ENCODE measurements at places on chromosomes 6 and 20. TPM values are rescaled to one million over a fixed set of nuclear protein-coding genes. Genes with fewer than 3 reads are reported as not detected.

DNA sequence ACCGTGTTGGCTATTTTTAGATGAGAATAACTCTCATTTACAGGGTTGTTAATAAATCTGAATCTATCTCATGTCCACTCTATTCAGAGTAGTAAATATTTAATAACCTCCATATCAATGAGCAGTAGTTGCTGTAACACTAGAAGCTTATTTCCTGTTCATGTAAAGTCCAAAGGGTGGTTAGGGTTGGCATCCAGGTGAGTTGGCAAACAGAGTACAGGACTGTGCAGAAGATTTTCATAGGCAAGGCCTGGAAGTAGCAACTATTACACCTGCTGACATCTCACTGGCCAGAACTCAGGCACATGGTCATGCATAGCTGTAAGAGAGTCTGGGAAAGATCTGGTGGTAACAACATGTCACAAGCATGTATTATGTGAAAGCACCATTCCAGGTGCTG is 147.5 kb downstream of the PHF3 start:
- DNase-seq, result no peak

GRCh38 chr20:63552481-63553249 is 1.3 kb upstream of the FNDC11 start:
- no peak for DNase-seq

LPA gene
- total RNA-seq, result not detected

DNA sequence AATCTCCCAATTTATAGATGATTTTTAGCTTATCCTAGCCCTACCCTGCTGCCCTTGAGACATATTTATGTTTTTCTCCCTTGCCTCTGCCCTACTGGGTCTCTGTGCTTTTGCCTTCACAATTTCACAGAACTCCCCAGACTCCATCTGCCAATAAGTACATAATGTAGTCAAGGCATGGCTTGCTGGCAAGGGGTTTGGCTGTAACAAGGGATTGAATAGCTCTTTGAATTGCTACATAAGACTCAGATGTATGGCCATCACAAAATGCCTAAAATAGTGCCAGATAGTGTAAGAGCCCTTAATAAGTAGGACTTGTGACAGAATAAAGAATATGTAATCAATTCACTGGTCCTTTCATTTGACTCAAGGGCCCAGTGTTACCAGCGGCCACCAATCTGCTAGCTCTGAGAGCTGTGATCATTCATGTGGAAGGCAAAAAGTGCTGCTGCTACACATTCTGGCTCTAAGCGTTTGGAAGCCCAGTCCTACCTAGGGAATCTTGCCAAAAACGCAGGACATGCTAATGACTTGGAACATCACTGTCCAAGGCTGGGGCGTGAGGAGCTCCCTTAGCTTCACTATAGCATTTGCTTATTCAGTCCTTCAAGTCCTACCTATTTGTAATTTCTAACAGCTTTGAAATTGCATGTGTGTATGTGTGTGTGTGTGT is 20.5 kb downstream of the CLVS2 start:
- DNase-seq, result no peak

DNA sequence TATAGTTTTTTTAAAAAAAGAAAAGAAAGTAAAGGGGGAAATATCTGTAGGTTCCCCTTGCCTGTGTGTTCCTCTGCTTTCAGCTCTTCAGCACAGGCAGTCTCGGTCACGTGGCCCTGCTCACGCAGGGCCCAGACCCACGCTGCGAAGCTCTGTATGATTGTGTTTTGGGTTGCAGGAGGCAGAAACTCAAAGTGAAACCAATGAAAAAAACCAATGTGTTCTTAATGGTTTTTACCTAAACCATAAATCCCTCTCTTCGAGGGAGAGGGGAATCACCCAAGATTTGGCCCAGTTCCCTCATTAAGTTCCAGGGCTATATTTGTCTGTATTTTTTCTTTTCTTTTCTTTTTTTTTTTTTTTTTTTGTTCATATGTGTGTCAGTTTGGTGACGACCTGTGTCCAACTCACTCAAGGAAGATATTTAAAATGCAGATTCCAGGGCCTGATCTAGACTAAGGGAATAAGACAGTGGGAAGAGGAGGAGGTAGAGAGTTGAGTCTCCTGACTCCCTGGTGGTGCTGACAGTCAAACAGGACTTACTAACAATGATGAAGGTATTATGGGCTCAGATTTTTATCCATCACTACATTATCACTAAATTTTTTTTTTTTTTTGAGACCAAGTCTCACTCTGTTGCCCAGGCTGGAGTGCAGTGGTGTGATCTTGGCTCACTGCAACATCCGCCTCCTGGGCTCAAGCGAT is 33.8 kb upstream of the RREB1 start:
- DNase-seq, result no peak

SLC25A27 gene
- 27.6 TPM for total RNA-seq

RNF217 gene
- total RNA-seq, result 30.7 TPM

DNA sequence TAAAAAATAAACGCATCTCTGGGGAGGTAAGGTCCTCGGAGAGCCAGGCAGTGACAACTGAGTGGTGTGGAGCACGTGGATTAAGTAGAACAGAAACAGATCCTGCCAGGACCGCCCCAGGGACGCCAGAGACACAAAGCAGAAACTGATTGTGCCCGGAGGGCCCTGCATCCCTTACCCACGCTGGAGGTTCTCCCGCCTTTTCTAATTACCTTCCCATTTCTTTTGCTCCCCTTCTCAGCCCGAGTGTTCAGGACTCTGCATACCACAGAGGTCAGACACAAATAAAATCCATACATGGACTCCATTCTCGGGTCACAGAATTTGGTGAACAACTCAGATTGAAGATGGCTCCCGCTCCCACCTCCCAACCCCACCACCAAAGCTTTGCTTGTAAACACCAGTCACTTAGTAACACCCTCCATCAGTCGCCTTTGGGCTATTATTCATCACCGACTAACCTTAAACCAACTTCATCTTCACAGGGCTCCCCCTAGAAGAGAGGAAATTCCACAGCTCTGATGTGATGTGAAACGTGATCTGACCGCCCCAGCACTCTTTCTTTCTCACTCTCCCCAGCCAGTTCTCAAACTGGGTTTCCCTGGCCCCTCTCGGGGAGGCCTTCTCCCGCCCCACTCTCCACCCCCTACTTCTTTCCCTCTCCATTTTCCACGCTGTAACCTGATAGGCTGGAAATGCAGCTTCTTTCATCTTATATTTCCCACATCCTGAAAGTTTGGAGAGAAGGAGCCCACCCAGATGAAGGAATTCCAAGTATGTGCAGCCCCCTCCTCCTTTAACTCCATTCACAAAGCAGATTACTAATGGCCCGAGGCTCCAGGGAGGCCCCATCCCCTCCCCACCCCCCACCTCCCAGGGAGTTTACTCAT is 32.5 kb upstream of the PIM1 start:
- DNase-seq, result no peak

ZSCAN23 gene
- total RNA-seq, result 0.60 TPM

DNA sequence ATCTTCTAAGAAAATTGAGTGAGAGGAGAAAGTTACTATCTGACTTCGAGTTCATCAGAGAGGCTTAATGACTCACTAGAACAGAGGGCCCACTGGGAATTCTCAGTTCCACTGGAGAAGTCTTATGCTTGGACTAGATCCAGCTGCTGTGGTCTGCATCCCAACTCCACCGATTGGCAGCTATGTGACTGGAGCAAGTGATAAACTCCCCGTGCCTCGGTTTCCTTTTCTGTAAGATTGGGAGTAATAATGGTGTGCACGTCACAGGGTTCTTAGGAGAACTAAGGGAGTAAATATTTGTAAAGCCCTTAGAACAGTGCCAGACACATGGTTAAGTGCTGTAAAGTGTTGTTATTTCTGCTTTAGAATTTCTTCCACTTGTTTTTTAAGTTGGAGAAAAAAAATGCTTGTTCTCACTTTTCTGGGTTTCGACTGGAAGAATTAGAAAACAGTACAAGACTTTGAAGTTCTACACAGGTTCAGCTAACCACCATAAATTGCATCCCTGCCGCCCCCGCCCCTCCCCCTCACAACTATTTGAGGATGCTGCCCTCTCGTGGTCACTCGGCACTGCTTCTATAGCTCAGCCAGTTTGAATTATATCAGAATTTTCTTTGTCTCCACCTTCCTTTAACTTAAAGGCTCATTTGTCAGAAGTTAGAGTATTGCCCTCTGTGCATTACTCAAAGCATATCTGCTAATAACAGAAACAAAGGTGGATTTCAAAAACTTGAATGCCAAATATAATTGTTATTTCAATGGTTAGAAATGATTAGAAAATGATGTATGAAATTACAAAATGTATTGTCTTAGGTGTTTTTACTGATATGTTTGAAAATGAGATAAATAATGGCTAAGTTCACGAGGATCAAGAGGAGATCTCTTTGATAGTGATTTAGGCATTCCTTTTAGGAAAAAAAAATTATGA is 95.0 kb upstream of the IFNGR1 start:
- peak; percentile 76 for DNase-seq

- no peak for DNase-seq
These were observed 122.0 kb upstream of the ARID1B start for GRCh38 chr6:156654919-156655918.

- DNase-seq, result no peak
These were observed 305.6 kb downstream of the NRN1 start for GRCh38 chr6:5701174-5701573.

- DNase-seq, result no peak
These were observed 806 bp downstream of the KCNQ2 start for GRCh38 chr20:63471717-63471980.

DNA sequence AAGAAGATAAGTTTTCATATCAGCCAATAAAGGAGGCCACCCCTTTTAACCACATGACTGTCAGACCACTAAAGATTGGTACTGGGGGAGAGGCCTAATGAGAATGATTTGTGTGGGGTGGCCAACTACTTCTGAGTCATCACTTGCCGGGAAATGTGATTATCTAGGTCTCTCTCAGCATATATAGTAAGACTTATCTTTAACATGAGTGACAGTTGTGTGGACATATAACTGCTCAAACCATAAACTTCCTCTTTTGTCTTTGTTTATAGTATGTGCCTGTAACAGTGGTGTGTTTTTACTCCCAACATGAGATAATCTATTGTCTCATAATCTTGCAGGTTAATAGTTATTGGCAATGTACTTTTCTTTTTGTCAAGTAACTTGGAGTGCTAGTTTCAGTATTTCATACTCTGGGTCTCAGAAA is 312.4 kb downstream of the CDKAL1 start:
- no peak for DNase-seq

DNA sequence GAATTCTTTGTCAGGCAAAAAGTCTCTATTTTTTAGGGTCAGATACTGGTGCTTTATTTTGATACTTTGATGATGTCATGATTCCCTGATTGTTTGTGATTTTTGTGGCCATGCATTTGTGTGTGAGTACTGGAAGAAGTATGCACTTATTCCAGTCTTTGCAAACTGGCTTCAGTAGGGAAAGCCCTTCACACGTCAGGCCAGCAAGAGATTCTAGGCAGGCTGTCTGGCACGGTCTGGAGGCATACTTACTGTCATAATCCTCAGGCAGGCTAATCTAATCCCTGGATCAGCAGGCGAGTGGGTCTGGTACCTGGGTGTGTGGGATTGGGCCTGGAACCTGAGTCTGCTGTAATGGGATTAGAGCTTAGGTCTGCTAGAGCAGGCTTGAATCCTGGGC is 391.8 kb upstream of the MMS22L start:
- no peak for DNase-seq

DNA sequence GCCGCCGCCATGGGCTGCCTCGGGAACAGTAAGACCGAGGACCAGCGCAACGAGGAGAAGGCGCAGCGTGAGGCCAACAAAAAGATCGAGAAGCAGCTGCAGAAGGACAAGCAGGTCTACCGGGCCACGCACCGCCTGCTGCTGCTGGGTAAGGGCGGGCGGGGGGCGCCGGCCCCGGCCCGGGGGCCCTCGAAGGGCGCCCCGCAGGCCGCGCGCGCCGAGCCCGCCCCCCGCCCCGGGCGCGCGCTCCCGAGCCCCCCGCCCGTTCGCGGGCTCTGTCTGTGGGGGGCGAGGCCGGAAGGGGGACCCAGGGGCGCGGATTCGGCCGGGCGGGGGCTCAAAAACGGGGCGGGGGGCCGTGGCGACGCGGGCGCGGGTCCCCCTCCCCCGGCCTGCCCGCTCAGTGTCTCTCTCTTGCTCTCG is 39.2 kb downstream of the GNAS start:
- DNase-seq, result no peak

PRPH2 gene
- total RNA-seq, result 1.4 TPM

LINC00237 gene
- total RNA-seq, result not detected

GRCh38 chr6:43035495-43036194 is 14.2 kb downstream of the RRP36 start:
- no peak for DNase-seq

DNA sequence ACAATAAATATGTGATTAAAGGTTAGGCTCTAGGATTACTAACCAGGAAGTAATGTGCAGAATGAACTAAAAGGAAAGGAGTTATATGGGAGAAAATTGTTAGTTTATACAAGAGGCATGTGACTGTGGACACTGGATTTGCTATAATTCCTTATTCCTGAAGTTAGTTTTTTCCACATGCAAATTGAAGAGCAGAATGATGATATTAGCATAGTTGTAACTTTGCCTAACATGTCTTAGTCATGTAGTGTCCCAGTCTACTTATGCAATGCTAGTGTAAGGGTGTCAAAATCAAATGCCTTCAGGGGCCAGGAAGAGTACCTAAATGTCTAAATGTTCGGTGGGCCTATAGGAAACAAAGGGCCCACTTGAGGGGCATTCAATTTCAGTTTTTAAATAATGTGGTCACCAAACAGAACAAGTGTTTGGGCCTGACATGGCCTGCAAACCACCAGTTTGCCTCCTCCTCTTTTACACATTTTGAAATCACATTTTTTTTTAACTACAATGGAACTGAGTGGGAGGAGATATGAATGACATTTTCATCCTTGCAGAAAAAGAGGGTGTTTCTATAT is 28.0 kb upstream of the CEP85L start:
- DNase-seq, result no peak

- no peak for DNase-seq
These were observed 7.4 kb downstream of the SLC12A5 start for GRCh38 chr20:46036370-46036769.

DNA sequence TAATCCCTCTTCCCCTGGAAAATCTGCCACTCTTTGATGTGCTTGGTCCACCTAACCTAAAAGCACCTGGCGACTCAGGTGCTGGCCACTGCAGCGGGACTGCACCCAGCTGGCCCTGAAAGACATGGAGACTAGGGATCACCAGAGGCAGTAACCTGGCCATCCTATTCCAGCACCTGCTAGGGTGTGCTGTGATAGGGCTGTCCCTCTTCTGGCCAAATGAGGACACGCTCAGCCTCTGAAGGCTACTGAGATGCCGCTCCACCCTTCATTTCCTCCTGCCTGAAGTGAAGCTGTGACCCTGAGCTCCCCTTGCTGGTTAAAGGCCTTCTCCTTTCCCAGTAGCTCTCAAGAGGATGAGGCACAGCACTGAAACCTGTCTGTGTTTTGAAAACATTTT is 24.4 kb downstream of the FOXC1 start:
- no peak for DNase-seq

DNA sequence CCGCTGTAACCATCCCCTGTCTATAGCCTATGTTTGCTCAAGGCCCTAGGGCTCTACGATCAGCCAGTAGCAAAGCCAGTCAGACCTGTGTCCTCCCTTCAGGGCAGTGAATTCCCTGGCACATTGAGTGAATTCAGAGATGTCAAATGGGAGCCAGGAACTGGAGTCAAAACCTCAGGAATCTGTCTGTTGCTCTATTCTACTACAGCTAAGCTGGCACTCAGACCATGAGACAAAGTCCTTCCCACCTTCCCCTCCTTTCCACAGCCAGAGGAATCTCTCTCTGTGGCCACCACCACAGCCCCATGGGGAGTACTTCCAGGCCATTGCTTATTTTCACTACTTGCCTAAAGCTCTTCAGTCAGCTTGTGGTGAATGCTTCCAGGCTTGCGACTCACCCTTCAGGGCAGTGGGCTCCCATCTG is 82.0 kb downstream of the PKIB start:
- no peak for DNase-seq

GRCh38 chr6:100228834-100229441 is 234.9 kb upstream of the MCHR2 start:
- DNase-seq, result no peak

All from omental fat pad (tissue), 4 donors.